ENCODE measurements at places on chromosomes 5 and 9.

DNA sequence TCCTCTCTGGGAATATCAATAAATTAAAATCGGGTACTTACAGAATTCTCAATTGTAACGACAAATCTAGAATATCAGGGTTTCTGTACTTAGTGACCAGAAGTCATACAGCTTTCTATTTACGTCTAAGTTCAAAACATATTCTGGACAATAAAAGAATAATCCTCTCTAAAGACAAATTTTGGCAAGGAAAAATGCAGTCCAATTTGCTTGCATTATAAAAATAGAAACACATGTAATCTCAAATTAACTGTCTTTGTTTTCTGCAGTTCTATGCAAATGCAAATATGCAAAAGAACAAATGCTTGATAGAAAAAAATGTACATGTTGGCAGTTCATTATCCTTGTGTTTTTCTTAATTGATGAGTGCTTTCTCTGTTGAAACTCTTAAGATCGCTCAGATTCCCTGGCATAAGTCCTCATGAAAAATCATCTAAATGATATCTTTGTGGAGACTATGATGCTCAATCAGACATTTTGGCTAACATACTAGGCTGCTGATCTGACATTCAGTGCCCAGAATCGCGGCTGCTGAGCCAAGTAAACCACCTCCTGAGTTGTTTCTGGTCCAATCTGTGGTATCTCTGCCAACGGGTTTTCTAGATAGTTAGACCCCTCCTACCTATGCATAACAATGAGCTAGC is 990.1 kb upstream of the C9orf72 start:
- no peak for DNase-seq

- DNase-seq, result no peak
These were observed 2.6 kb downstream of the CLTB start for GRCh38 chr5:176413709-176414191.

GRCh38 chr5:124919747-124920525 is 173.5 kb upstream of the ZNF608 start:
- no peak for DNase-seq

DNA sequence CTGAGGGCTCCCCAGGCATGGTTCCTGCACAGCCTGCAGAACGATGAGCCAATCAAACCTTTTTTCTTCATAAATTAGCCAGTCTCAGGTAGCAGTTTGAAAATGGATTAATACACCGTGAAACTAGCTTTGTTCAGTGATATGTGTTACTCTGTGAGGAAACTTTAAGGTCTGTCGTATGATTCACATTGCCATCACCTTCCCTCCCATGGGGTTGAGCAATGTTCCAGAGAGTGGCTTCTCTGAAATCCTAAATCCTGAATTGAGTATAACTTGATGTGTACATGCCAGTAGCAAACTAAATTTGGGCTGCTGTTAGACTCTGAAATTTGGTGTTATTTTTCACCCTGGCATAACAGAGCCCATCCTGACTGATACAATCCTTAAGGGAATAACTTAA is 866.4 kb upstream of the C9orf72 start:
- DNase-seq, result no peak

- DNase-seq, result no peak
These were observed 27.3 kb upstream of the FER start for GRCh38 chr5:108720391-108720790.

GRCh38 chr5:9059920-9060691 is 485.8 kb downstream of the SEMA5A start:
- DNase-seq, result no peak

DNA sequence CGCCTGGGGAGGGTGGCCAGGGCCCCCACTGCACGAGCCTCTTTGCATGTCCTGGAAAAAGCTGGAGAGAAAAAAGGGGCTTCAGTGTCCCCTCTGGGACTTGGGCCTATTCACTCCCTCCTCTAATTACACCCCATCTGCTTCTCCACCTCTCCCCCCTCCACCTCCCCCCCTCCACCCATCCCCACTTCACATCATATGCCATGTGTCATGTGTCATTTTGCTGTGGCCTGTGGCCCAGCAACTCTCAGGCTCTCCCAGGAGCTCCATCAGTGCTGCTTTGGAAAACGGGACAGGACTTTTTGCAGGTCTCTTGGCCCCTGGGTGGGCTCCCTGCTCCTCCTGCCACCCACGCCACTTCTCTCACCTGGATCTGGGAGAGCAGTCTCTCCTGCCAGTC is 68.7 kb downstream of the NTNG2 start:
- no peak for DNase-seq
